HEK293T (cell line): ENCODE measurements at places on chromosomes 16 and 17.

DNA sequence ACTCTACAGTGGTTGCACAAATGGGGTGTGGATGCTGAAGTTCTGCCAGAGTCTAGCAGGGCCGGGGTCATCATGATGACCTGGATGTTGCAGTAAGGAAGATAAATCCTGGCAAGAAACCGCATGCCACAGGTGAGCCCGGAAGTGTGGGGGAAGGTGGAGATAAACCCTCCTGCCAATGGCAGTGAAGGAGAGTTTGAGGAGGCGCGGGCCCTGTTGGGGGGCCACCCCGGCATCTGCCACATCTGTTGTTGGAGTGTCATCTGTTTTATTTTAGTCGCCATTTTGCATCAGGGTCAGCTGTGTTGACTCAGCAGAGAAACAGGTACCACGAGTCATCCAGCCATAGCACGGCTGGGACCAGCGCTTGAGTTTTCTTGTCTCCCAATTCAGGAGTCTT lies 173.8 kb upstream of the CHMP6 start:
- DNase-seq: no peak

DNA sequence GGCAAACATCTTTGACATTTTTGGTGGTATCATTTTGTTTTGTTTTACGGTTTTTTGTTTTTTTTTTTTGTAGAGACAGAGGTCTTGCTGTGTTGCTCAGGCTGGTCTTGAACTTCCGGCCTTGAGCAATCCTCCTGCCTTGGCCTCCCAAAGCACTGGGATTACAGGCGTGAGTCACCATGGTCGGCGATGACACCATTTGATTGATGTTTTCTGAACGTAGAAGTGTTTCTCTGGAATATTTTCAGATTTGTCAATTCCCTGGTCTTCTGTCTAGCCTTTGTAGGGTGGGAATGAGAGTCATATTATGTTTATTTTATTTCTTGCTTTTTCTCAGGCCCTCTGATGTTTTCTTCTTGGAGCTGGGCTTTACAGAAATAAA lies 32.2 kb upstream of the BRD7 start:
- no peak for DNase-seq

DNA sequence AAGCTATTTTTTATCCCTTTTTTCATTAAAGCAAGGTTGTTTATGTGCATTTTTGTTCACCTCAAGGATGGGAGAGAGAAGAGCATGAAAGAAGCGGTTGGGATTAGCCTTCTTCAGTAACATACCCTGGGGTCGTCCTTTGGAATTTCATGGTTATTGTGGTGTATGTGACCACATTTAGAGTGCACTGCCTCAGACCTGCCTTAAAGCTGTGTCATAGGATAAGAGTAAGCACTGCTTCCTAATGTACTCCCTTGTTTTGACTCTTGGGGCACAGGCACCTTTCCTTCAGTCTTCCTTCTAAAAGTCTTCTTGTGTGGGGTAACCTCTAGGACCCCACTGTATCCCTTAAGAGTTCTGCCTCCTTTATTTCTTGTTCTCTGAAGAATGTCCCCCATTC lies 28.9 kb downstream of the TNRC6A start:
- no peak for DNase-seq

DNA sequence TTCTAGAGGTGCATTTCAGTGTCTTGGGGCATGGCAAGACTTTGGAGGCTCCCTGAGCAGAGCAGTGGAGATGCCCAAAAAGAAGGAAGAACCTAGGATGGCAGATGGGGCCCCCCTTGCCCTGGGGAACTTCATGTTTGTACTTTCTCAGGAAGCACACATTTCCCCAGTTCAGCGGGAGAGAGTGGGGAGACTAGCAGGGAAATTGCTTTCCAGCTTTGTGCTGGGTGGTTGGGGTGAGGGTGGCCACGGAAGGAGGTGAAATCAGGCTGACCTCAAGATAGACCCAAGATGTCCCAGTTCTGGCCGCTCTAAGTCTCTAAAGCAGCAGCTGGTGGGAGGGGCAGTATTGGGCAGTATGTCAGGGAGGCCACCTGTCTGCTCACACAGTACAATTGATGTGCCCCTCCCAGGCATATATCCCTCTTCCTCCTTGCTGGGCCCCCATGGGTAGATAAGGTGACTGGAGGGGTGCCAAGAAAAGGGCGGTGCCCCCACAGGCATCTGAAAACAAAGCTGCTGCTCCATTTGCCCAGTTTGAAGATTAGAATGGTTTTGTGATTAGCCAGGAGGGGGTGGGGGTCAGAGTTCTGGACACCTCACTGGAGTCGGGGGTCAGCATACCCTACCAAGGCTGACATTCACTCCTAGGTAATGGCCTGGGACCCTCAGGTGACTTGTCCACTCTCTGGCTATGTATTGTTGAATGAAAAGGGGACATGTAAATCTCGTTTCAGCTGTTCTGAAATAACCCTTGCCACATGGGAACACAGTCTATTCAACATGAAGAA lies 17.1 kb upstream of the NAGLU start:
- DNase-seq: no peak

DNA sequence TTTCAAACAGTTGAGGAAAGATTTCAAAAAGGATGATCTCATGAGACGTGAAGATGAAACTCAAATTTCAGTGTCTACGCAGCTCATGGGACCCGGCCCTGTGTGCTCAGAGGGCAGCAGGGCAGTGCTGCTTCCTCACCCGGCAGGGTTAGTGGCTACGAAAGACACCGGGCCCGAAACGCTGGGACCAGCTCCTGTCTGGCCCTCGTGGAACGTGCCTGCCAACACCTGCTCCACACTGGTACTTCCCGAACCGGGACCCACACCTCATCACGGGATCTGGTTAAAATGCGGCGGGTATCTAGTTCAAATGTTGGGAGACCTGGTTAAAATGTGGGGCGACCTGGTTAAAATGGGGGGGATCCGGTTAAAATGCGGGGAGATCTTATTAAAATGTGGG lies 18.7 kb downstream of the DNASE1 start:
- DNase-seq: no peak

GRCh38 chr16:10729104-10730048 lies 14.3 kb upstream of the NUBP1 start:
- no peak for DNase-seq

DNA sequence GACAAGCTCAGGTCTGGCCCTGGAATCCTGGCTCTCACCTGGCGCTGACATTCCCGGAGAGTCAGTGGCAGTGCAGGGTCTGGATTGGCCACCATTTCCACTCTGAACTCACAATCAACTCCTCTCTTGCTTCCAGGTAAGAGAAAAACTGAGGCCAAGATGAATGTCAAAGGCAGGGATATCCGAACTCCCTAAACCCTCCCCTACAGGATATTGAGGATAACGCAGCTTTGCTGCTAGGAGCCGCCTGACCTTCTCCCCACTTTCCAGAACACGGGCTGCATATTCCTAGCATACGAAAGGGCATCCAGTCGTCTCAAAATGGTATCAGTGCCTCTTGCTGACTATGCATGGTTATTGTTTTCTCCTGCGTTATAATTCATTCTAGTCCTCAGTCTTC lies 473.4 kb downstream of the SOX9 start:
- DNase-seq: no peak

DNA sequence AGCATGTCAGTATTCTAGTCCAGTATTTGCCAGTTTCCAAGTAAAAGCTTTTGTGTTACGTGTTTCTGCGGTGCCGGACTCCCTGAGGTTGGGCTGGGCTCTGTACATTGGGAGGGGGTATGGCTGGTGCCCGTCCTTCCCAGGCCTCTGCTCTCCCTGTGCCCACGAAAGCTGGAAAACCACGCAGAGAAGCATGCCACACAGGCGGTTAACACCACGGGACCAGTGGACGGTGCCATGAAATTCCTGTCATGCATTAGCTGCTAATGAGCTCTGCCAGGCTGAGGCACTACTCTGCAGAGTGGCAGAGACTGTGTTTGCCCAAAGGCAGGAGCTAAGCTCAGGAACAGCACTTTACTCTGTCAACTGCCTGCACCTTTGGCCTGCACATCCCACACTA lies 8.1 kb downstream of the SMIM5 start:
- no peak for DNase-seq

- no peak for DNase-seq
Measured at GRCh38 chr16:29849505-29849904, 13.5 kb downstream of the CDIPT start.

GRCh38 chr17:41571561-41572434 lies at the start of gene KRT9:
Gene KRT9 (minus strand): TSS chr17:41572059. CDS start chr17:41571992, 67 bp downstream.
- DNase-seq: no peak

DNA sequence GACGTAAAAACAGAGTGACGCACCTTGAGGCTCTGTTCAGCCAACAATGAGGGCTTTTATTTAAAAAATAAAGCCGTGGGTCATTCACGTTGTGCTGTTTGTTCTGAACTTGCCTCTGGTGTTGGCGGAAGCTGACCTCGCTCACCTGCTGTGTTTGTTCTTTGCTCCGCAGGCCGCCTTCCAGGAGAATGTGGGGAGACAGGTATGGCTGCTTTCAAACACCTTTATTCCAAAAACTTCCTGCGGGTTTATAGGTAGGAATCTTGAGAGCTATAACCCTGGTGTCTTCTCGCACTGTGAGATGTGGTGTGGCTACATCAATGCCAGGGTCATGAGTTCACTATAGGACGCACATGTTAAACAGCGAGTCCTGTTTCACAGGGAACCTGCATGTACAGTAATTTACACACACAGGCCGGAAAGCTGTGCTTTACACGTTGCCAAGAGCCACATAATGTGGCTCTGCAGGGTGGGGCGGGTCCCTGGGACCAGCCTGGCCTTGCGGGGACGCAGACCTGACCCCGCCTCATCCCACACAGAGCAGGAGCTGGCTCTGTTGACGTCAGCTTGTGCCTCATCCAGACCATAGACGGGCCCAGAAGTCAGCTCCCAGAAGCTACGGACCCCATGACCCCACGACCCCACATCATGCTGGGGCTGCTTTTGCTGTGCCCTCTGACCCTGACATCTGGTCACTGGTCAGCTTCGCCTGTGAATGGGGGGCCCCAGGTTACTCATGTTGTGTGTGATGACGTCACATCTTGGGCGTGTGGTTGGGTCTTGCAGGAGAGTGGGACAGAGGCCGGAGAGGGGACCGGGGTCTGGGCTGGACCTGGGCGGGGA lies 49.9 kb upstream of the ZNF750 start:
- no peak for DNase-seq

DNA sequence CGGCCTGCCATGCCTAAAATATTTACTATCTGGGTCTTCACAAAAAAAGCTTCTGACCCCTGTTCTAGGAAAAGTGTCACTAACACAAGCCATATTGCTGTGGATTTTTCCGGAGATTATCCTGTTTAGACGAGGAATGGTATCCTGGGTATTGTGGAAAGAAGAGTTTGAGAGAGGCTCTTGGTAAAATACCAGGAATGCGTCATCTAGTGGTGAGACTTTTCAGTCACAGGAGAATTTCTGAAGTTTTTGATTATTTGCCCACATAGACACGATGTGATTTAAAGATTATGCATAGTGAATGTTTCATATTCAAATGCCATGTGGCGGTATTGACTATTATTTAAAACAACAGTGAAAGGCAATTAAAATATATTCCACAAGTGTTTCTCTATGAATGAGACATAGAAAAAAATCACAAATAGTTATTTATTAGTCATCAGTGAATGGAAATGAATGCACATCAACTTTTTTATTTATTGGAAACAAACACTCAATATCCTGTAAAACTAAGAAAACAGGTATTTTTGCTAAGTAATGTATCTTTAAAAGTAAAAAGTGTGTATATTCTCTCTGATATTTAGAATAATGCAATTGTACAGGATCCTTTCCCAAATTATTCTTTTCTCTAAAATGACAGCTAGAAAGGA lies 7.8 kb downstream of the KRT28 start:
- peak; percentile 10 for DNase-seq

DNA sequence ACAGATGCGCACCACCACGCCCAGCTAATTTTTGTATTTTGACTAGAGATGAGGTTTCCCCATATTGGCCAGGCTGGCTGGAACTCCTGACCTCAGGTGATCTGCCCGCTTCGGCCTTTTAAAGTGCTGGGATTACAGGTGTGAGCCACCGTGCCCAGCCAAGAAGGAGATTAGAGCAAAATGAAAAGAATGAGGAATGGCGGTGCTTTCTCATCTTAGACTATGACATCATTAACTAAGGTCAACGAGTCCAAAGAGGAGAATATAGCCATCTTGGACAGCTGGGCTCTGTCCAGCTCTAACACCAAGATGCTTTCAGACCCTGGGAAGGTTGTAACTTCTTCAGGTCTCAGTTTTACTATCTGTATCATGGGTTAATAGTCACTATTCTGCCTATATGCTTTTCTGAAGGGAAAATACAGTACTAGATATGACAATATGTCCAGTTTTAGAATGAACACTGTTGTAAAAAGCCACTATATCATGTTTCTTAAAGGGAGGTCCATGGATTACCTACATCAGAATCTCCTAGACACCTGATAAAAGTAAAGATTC lies 76.7 kb downstream of the SLC39A11 start:
- no peak for DNase-seq

DNA sequence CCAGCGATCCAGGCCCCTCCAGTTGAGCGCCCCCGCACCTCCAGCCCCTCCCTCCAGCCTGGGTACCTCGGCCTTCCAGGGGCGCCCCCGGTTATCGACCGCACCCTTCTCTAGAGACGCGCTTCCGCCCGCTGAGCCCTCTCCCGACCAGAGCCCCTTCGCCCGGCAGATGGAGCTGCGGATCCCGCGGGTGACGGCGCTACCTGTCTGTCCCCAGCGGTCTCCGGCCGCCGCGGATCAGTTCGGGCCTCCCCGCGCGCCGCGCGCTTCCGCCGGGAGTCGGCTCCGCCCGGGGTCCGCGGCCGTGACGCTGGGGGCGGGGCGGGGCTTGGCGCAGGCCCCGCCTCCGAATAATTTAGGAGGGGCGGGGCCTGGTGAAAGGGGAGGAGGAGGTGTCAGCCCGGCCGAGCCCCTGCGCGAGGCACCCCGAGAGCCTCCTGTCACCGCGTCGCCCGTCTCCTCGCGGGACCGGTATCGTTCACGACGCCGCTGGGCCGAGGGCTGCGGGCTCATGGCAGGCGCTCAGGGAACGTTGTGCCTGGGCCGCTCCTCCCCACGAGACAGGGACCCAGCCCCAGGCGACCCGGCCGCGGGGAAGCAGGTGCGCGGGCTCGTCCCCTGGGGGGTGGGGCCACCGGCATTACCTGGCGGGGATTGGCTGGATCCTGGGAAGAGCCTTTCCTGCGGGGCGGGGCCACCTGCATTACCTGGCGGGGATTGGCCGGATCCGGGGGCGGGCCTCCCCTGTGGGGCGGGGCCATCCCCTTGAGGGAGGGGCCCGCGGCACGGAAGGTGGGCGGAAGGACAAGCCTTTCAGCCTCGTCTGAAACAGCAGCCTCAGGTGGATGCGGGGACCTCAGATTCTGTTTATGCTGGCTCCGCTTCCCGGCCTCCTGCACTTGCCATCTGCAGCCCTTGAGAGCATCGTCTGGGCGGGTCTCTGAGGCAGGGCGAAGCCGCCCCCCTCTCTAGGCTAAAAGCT lies at the start of gene SPATA2L:
SPATA2L (minus strand) TSS at position 281 of the 982 bp plus-strand sequence. CDS start 473 bp downstream, outside the sequence.
- peak; percentile 94 for DNase-seq

DNA sequence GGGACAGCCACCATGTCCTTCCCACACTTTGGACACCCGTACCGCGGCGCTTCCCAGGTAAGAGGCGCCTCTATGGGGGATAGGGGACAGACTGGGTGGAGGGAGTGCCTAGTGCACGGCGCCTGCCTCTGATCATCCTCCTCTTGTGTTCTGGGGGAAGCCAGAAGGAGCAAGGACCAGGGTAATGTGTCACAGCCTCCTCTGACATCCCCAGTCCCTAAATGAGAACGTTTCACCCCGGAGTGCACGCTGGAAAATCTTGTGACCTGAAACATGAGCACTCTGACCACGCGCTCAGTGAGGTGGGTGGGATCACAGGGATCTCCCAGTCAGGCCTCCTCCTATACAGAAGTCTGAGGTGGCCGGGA lies 1.1 kb downstream of the IRX6 start:
- peak; percentile 16 for DNase-seq

- no peak for DNase-seq
Measured at GRCh38 chr17:48439110-48439850, 9.3 kb upstream of the SKAP1 start.

- no peak for DNase-seq
Measured at GRCh38 chr17:68346448-68346847, 55.2 kb downstream of the ARSG start.

GRCh38 chr17:14793237-14793636 lies 471.9 kb downstream of the PMP22 start:
- no peak for DNase-seq
